ENCODE measurements at places on chromosomes 3 and 15.

GRCh38 chr3:167253037-167253436 lies 127.1 kb downstream of the ZBBX start:
- no peak for DNase-seq

DNA sequence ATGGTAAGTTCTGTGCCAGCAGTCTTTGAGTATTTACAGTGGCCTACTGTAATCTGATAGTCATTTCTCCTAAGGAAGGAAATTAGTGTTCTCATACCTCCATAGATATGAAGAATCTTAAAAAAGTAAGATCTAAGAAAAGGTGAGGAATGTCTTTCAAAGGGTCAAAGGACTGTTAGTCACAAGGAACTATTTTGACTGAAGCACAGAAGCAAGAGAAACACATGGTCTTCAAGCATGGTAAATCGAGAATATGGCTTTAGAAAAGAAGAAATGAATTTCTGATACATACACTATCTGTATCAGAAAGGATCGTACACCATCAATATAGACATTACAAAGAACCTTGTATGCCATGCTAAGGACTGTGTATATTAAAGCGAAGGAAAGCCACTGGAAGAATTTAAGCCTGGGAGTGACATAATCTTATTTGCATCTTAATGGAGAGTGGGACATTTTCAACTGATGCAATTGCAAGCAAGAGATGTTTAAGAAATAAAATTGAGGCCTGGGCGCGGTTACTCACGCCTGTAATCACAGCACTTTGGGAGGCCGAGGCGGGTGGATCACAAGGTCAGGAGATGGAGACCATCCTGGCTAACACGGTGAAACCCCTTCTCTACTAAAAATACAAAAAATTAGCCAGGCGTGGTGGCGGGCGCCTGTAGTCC lies 5.5 kb upstream of the ACAP2 start:
- DNase-seq: no peak

- no peak for DNase-seq
Measured at GRCh38 chr3:51681453-51681852, 10.4 kb downstream of the TEX264 start.

- no peak for DNase-seq
Measured at GRCh38 chr15:41852736-41853590, 14.3 kb downstream of the PLA2G4B start.

DNA sequence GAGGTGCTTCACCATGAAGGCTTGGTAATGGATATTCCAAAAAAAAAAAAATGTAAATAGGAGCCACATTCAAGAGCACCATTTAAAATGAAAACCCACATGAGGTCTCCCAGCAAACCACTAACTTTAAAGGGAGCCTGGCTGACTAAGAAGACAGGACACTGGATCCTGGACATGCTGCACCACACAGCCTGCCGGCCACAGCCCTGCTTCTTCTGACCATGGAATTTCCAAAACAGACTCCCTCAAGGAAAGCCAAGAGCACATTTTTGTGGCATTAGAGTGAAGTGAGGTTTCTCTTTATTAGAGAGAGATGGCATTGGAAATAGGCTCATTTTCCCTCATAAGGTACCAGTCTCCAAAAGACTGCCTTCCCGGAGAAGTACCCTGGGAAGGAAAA lies 113.9 kb downstream of the RORA start:
- no peak for DNase-seq

- no peak for DNase-seq
Measured at GRCh38 chr3:140088058-140088457, 153.1 kb downstream of the CLSTN2 start.

- DNase-seq: peak; percentile 56
Measured at GRCh38 chr15:77002954-77003912, 8.3 kb downstream of the PSTPIP1 start.

GRCh38 chr3:171374260-171374659 lies 85.9 kb downstream of the TNIK start:
- DNase-seq: no peak

DNA sequence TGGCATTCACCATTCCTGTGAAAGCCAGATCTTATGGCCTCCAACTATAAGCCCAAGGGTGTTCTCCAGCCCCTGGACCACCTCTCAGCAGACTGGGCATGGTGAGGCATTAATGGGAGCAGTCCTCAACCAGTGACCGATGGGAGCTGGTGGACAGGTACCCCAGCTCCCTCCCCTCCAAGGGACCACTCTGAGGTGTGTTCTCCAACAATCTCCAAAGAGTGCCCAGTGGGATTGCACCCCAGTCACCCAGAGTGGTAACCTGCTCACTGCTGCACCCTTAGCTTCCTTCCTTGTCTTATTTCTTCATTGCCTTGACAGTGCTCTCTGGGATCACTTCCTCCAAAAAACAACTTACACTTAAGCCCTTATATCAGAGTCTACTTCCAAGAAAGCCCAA lies 8.2 kb upstream of the ITGA11 start:
- DNase-seq: no peak

- no peak for DNase-seq
Measured at GRCh38 chr3:179971280-179971679, 65.5 kb downstream of the PEX5L start.

DNA sequence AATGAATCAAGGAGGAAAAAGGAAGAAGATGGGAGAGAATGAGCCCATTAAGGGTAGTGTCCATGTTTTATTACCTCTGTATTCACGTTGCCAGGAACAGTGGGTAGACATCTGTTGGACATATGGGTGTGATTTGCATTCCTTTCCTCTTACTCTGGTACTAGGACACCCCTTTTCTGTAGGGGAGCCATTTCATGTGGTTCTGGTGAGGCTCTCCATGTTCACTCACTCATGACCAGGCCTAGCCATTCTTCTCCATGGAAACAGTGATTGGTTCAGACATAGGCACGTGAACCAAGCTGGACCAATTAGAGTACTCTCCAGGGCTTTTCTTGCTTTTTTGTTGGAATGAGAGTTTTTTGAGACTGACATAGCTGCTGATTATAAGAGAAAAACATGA lies 39.6 kb upstream of the PDCD6IP start:
- DNase-seq: no peak

- DNase-seq: no peak
Measured at GRCh38 chr3:84126160-84126559, 832.6 kb upstream of the CADM2 start.

DNA sequence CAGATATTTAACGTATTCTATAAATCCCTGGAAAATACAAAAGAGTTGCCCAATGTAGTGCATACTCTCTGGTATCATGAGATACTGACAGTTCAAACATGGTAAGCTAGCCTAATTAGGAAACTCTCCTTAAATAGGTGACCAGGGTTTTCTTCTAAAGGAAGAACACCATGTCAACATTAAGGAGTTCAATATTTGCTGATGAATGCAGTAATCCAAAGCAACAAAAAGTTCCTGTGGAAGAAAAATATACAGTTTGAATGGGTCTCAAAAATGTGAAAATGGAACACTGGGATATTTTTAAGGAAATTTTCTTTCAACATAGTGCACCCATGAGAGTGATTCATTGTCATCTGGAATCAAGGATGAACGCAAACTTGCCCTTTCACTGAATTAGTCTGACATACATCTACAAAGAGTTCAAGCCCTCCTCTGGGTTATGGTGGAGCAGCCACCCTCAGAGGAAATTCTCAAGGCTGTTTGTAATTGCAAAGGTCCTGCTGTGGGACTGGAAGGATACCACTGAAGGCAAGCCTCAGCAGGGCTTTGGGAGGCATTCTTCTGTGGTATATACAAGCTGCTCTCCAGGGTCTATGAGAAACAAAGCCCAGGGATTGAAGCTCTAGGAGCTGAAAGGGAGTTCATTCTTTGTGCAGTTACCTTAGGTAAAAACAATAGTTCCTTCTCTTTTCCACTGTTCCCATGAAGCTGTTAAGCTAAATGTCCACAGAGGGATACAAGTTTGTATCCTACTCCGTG lies 700.3 kb downstream of the TUSC7 start:
- no peak for DNase-seq

GRCh38 chr3:191356631-191357439 lies 26.5 kb upstream of the UTS2B start:
- DNase-seq: no peak

- DNase-seq: no peak
Measured at GRCh38 chr15:71199384-71200351, 84.4 kb downstream of the THSD4 start.

DNA sequence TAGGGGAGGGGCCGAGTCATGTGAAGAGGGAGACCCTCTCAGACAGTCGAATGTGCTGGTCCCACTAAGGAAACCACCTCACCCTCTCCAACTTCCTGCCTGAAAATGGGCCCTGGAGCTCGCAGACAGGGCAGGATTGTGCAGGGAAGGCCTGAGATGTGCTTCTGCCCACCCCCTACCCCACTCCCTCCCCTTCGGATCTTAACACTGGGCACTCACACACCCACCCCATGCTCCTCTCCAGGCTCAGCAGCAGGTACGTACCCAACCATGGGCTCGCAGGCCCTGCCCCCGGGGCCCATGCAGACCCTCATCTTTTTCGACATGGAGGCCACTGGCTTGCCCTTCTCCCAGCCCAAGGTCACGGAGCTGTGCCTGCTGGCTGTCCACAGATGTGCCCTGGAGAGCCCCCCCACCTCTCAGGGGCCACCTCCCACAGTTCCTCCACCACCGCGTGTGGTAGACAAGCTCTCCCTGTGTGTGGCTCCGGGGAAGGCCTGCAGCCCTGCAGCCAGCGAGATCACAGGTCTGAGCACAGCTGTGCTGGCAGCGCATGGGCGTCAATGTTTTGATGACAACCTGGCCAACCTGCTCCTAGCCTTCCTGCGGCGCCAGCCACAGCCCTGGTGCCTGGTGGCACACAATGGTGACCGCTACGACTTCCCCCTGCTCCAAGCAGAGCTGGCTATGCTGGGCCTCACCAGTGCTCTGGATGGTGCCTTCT lies 20.0 kb downstream of the ATRIP start:
- DNase-seq: peak; percentile 23

DNA sequence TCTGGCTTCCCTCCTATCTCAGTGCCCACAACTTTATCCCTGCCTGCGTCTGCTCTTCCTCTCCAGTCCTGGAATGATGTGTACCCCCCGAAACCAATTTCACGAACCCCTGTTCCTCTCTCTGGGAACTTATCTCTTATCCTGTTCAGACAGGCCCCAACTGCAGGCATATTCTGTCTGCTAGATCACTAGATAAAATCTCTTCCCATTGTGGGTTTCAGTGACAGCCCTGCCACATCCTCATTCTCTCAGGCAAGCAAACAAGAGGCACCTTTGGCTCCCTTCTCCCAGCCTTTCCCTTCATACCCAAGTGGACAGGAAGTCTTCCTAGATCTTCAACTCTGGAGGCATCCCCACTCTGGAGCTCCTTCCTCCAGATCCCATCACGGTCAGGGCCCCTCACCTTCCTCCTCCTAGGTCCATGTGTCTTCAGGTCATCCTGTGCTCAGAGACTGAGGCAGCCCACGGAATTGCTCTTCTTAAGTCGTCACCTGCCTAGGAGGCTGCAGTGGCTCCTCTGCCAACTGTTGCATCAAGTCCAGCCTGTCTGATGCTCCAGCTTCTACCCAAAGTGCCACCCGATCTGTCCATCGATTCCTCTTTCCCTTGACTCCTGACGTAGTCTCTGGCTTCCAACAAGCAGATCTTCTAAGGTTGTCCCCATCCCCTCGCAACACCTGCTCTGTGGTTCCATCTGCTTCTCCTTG lies 190.8 kb downstream of the SLCO3A1 start:
- no peak for DNase-seq

- no peak for DNase-seq
Measured at GRCh38 chr3:129263161-129263910, 13.9 kb downstream of the COPG1 start.

- DNase-seq: no peak
Measured at GRCh38 chr3:141400073-141400971, 32.0 kb downstream of the ZBTB38 start.

- DNase-seq: no peak
Measured at GRCh38 chr3:100401674-100402041, 319 bp downstream of the LNP1 start.

DNA sequence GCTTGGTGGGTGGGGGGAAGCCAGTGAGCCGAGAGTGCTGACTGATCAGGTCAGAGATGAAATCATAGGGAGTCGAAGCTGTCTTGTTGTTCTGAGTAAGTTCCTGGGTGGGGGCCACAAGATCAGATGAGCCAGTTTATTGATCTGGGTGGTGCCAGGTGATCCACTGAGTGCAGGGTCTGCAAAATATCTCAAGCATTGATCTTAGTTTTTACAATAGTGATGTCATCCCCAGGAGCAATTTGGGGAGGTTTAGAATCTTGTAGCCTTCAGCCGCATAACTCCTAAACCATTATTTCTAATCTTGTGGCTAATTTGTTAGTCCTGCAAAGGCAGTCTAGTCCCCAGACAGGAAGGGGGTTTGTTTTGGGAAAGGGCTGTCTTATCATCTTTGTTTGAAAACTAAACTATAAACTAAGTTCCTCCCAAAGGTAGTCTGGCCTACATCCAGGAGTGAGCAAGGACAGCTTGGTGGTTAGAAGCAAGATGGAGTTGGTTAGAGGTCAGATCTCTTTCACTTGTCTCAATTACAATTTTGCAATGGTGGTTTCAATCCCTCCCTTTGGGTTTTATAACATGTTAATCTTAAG lies 18.7 kb upstream of the MTMR14 start:
- no peak for DNase-seq

- peak; percentile 60 for DNase-seq
Measured at GRCh38 chr3:98563661-98564281, 29.6 kb downstream of the CPOX start.

- no peak for DNase-seq
Measured at GRCh38 chr15:52329150-52329549, 33.5 kb upstream of the MYO5C start.

- DNase-seq: no peak
Measured at GRCh38 chr15:69524296-69524695, 71.7 kb downstream of the RPLP1 start.

GRCh38 chr15:70480196-70480856 lies 283.0 kb downstream of the UACA start:
- no peak for DNase-seq

- DNase-seq: no peak
Measured at GRCh38 chr15:44882499-44882968, 74.0 kb upstream of the TERB2 start.

DNA sequence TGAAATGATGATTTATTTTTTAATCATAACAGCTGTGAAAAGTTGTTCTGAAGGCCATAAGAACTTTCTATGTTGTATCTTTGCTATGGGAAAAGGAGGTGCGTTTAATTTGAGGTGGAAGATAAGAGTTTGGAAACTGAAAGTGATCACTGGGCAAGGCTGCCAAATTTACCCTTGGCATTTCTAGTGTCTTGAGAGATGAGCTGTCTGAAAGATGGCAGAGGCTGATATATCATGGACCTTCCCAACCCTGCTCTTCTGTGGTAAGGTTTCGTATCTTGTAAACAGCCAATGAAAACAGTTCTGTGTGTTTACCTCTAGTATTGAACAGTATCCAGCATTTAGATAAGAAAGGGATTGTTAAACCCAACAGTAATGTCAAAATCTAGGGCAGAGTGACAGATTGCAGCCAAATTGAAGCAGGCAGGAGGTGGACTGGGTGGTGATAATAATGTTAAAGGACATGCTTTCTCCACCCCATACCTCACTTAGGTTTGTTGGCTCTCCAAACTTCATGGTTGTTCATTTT lies 15.8 kb upstream of the NFKBIZ start:
- no peak for DNase-seq

- DNase-seq: peak; percentile 69
Measured at GRCh38 chr3:149765762-149766334, 13.6 kb upstream of the COMMD2 start.

GRCh38 chr3:133050891-133051290 lies 12.7 kb downstream of the TMEM108 start:
- DNase-seq: no peak

GRCh38 chr3:194075088-194075615 lies 60.8 kb upstream of the HES1 start:
- DNase-seq: no peak
